ENCODE measurements at places on chromosomes 7 and 10.

DNA sequence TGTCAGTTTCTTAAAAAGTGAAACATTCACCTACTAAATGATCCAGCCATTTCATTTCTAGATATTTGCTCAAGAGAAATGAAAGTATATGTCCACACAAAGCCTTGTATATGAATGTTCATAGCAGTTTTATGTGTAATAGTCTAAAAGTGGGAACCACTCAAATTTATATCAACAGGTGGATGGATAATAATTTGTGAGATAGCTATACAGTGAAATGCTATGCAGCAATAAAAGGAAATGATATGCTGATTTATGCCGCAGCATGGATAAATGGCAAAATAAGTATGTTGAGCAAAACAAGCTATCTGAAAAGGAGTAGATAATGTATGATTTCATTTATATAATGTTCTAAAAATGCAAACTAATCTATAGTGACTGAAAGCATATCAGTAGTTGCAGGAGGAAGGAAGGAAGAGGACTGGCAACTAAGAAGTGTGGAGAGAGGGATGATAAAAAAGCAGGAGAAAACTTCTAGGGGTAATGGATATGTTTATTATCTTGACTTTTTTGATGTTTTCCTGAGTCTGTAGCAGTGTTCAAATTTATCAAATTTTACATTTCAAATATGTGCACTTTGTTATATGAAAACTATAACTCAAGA, 80.6 kb downstream of the ABCB5 start:
- no peak for DNase-seq

- peak; percentile 89 for DNase-seq
These were observed at the start of gene ANXA7 for GRCh38 chr10:73413528-73414229. Gene ANXA7, minus strand, starts transcription at chr10:73414058. Its CDS starts 13,202 bp downstream, at chr10:73400856.

- DNase-seq, result no peak
These were observed 66.4 kb downstream of the MTURN start for GRCh38 chr7:30201161-30201666.

DNA sequence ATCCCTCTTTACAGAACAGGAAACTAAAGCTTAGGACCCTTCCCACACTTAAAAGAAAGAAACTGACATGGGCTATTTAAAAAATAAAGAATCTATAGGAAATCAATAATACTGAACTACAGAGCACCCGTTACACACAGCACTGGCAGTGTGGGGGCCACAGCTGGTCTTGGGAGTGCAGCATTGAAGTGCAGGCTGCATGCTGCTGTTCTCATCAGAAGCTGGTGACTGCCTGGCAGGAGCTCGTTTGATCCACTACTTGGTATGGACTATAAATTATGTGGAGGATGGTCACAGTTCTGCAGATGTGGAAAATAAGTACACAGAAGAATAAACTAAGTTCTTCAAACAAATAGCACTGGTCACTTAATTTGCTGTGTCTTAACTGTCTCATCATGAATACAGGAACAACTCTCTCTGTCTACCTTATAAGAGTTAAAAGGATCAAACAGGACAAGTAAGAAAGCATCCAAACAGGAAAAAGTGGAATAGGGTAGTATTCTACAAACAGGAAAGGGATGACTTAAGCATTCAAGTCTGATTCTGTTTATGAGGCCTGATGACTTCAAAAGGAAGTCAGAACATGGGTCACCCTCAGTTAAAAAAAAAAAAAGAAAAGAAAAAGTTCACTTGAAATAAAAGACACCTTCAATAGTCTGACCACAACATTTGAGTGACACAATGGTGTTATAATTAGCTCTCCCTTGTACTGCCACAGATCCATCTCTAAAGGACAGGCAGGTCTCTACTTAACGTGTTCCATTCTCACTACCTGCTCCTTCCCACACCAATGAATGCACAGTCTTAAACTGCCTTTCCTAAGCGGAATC, 21.0 kb downstream of the DOCK4 start:
- DNase-seq, result no peak

GRCh38 chr7:15376600-15376999, 185.2 kb downstream of the AGMO start:
- no peak for DNase-seq

Data from NCI-H345 (cell line).